ENCODE measurements at places on chromosomes 16 and 17.

DNA sequence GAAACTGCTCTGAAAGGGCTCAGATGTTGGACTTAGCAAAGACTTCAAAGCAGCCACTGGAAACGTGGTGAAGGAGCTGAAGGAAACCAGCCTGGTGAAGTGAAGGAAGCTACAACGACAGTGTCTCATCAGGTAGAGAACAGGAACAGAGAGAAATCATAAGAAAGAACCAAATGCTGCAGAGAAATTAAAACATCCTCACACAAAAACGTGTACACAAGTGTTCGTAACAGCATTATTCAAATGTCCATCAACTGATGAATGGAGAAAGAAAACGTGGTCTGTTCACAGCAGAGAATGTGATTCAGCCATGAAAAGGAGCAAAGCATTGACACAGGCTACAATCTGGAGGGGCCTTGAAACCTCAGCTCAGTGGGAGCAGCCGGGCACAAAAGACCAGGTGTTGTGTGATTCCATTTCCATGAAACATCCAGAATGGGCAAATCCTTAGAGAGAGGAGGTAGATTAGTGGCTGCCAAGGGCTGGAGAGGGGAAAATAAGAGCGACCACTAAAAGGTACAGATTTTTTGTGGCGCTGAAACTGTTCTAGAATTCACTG, 26.9 kb downstream of the IFT140 start:
- DNase-seq, result no peak

DNA sequence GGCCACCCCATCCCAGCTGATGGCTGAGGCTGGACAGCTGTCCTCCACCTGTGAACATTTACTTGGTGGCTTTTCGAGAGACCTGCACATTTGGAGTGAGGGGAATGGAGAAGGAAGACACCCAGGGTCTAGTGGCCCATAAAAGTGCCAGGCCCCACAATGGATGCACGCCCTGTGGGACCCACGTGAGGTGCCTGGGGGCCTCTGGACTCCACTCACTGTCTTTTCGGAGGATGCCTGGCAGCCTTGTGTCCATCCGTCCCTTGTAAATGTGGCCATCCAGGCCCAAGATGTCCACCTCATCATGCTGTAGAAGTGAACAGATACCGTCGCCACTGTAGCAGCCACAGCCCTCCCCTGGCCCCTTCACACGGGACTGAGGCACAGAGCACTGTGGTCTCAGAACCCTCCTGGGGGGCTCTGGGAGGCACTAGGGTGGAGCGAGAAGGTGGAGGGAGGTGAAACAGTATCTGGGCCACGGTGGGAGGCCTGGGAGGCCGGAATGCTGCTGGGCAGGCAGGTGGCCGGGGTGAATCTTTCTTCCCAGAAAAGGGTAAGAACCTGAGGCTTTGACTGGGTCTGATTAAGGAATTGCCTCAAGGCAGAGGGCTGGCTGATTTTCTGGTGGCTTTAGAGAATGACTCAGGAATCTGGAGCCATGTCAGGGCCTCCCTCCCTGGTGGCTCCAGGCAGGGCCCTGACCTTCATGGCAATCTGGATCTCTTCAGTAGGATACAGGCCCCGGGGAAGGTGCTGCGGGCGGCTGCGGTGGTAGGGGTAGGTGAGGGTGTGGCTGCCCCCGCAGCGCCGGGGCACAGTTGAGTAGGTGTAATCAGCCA, 11.5 kb downstream of the UBALD2 start:
- DNase-seq, result no peak

DNA sequence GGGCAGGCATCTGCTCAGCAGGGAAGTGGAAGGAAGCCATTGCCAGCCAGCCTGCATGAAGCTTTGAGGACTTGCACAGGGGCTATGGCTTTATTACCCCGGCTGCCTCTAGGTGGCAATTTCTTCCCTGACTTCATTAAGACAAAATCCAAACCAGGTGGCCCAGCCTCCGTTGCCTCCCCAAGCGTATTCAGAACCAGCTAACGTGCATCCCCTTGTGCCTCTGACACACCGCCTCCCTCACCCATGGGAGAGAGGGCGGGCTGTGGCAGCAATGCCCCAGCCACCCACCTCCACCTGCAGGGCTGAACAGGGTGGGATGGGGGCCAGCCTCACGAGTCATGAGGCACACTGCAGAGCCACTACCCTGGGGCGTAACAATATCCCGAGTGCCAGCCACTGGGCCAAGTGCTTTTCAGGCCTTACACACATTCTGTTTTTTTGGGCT, 6.8 kb downstream of the KIFC3 start:
- DNase-seq, result no peak

GRCh38 chr17:33290253-33290652, 2.8 kb downstream of the ASIC2 start:
- DNase-seq, result no peak

- DNase-seq, result no peak
Observed at GRCh38 chr16:49754495-49755312, 101.2 kb downstream of the ZNF423 start.
